Panc1 (cell line): ENCODE measurements at places on chromosomes 6 and 20.
A peak's percentile ranks its signal among the peaks of the same experiment; 100 is the strongest.

DNA sequence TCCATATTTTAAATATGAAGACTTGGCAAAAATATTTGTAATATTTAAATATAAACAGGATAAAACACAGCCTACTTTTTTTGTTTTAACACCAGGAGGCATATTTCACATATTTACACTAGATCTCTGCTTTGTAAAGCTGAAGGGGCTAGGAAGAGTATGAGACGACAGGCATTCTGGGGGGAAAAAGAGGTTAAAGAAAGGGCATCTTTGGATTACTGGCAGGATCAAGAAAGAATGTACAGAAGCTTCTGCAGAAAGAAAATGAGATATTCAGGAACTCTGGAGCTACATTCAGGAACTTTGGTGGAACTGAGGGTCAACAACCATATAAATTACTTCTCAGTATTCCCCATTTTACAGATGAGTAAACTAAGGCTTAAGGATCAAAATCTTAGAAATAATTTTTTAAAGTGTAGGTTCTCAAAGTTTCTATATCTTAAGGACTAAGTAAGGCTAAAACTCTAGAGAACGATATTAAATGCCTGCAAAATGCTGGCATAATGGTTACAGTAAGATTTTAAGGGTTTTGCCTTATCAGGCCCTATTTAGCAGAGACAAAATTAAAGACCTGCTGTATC lies 156.5 kb downstream of the CDK19 start:
- no peak for DNase-seq

- no peak for DNase-seq
Measured at GRCh38 chr20:2468581-2469407, 1.8 kb downstream of the SNRPB start.

GRCh38 chr6:154210678-154211077 lies 145.9 kb downstream of the IPCEF1 start:
- no peak for DNase-seq

DNA sequence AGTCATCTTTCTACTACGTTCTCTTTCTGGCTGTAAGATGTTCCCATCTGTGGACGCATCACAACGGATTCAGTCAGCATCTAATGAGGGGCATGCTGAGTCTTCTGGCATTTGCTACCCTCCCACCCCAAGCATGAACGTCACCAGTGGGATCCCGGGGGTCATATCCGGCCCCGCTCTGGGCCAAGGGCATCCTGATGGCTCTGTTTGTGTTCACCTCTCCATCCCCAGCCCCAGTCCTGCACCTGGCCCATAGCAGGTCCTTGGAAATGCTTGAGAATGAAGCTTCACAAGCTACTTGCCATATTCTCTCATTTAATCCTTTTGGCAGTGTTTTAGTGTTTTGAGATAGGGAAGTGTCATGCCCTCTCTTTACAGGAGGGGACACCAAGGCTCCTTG lies 14.9 kb downstream of the APCDD1L start:
- DNase-seq = no peak

GRCh38 chr6:110710115-110710514 lies 105.2 kb downstream of the CDK19 start:
- DNase-seq = no peak

DNA sequence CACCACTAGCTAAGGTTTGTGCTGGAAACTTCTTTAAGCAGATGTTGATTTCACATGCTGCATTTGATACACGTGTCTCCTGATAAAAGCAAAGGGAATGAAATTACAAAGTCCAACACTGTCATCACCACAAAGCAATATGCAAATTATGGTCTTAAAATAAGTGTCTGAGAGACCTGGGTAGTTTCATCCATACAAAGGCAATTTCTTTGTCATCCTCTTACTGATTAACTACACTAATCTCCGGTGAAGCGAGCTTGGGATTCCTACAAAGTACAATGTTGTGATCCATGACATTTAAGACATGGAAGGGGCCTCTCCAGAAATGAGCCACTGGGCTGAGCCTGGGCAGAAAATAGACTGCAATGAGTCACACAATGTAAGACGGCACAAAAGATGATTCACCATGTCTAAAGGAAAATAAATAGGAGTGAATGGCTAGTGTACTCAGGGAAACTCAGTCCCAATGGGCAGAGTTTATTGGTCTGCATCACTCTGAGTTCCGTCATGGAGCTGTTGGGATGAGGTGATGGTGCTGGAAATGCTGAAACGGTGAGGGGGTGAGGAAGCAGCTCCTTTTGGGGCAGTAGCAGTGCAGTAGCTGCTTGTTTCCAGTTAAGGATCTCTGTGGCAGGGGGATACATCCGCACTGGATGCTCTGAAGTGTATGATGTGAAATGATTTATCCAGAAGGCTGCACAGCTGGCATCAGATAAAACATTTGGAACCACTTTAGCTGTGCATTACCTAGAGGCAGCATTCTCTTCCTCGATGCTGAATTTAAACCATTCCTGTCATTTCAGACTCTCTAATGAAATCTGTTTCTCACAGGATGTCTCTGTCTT lies 103.3 kb downstream of the IBTK start:
- DNase-seq = peak; percentile 82

DNA sequence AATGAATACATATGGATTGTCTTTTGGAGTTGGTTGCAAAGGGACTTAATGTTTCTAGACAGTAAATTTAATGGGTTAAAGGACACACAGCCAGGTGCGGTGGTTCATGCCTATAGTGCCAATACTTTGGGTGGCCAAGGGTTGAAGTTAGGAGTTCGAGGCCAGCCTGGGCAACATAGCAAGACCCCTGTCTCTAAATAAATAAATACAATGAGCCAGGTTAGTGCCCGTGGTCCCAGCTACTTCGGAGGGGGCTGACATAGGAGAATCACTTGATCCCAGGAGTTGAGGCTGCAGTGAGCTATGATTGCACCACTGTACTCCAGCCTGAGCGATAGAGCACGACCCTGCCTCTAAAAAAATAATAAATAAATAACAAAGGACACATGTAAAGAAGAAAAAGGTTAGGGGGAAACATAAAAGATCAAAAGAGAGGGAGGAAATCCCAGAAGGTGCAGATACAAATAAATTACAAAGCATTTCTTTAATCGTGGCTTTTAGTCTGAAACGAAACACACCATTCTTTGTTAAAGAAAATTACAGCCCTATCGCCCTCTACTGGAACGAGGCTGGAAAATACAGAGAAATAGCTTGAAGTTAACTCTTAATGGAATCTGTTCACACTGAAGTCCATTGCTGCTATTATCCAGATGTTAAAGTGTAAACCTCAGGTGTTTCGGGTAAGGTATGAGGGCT lies 42.6 kb upstream of the SCML4 start:
- no peak for DNase-seq

GRCh38 chr6:34595332-34596184 lies 39.4 kb upstream of the SPDEF start:
- DNase-seq = no peak

- no peak for DNase-seq
Measured at GRCh38 chr20:63522981-63523611, 2.5 kb downstream of the PPDPF start.

DNA sequence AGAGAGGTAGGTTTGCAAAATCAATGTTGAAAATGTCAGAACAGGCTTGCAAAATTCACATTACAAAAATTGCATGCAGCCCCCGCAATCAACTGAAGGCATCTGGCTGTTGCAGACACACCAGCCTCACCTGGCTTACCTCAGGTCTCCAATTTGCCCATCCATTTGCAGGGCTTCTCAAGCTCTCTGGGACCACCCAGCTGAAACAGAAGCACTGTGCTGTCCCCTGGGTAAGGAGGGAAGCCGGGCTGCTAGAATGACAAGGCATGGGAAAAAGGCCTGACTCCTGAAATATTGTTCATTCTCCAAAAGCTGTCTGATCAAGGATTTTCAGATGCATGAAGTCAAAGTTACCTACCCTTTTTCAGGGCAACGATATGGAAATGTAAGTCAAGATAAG lies 52.6 kb upstream of the CD93 start:
- DNase-seq = no peak

GRCh38 chr20:35277127-35277526 lies 795 bp downstream of the MMP24OS start:
- no peak for DNase-seq

GRCh38 chr6:164085091-164086075 lies 670.9 kb downstream of the QKI start:
- no peak for DNase-seq

DNA sequence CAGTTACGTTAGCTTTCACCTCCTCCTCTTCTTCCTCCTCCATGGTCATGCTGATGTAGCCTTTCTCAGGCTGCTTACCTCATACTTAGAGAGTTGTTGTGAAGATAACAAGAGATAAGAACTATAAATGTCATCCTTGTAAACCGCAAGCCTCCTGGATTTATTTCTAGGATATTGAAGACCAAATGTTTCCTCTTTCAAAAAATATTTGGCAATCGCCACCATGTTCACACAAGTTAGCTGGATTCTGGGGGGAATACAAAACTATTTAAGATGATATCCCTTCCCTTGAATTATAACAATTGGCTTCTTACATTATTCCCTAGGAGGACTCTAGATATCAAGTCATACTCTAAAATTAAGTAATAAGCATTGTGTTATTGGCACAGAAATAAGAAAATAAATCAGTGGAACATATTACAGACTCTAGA lies 99.8 kb upstream of the PLEKHG1 start:
- no peak for DNase-seq

- DNase-seq = no peak
Measured at GRCh38 chr20:53013847-53014246, 41.7 kb downstream of the TSHZ2 start.

DNA sequence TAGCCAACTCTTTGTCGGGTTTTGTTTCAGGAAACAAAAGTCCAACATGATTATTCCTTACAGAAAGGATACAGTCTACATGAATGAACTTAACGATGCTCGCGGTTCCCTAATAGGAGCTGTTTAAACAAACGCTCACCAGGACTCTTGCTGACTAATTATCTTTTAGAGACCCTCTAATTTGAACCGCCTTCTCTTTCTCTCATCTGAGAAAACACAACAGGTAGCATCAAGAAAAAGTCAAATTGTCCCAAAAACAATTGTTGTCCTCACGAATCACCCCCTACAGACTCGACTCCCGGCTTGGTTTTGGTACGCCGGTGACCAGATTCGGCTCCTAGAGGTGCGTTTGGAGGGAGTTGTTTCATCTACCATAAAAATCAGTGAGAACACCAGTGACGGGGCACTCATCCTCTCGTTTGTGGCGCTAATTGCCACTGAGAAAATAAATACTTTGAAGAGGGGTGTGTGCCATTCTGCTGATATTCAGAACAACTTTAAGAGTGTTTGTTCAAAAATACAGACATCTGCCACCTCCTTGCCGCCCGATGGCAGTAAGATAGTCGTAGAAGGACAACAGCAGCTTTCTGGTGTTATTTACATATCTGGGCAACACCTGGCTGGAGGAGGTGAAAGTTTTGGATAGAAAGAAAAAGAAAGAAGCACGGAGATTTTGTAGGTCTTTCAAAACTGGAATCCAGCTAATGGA lies 1.1 kb upstream of the SIM1 start:
- DNase-seq = no peak

GRCh38 chr6:76124018-76124417 lies 51.6 kb upstream of the IMPG1 start:
- no peak for DNase-seq

DNA sequence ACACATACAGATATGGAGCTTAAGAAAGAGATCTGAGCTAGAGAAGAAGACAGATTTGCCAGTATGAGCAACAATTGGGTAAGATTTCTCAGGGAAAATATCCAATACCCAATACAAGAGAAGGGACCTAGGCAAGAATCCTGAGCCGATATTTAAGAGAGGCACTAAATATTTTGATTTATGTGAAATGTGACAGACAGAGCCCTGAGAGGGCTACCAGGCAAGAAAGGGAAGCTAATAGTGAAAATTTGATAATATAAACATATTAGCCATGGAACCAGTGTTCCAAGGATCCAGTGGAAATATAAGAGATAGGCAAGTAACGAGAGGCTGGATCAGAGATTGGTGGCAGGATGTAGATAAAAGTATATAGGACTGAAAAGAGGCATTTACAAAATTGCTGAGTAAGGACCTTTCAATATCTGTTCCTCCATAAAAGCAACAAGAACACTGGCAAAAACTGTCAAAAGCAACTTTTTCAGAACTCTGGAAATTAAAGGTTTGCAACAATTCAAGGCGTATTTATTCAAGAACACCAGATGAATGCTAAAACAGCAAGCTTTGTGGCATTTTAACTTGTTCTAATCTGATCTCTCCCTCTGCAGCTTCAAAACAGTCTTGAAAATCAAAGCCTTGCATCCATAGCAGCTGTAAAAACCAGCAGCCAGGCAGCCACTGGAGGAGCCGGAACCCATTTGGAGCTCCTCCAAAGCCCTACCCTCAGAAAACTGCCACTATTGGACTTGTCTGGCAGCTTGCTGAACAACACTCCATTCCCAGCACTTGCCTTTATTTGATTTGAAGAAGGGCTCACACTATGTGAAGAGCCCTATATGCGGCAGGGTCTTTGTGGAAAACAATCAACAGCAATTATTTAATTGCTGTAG lies 58.8 kb downstream of the REV3L start:
- no peak for DNase-seq

DNA sequence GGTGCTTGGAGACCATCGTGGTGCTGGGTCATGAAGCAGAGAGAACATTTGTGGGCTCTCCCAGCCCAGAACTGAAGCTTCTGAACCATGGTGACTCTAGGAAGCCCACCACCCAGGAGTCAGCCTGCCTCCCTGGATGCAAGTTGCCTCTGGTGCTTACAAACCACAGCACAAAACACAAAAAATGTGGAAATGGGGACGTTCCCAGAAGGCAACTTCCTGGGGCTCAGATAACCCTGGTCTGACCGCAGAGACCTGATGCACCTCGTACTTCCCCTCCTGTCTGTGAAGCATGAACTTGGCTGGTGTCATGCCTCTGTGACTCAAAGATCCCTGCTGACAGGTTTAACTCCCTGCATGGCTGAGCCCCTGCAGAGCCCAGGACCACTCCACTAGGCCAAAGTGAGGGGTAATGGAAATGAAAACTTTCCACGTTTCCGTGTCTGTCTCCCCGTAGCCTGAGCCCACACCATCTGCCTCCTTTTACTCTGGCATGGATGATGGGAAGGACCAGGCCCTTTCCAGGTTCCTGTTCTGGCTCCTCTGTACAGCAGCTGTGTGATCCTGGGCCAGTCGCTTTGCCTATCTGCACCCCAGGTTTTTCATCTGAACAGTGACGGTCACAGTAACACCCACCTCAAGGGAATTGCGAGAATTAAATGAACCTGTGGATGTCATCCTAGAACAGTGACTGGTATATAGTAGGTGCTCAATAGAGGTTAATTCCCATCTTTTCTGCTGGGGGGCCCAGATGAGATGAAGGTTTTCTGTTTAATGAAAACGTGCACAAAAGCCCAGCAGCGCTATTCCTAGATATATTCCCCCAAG lies 57.7 kb downstream of the PPP1R16B start:
- DNase-seq = no peak

GRCh38 chr20:14729390-14729789 lies 392.0 kb upstream of the FLRT3 start:
- DNase-seq = no peak

DNA sequence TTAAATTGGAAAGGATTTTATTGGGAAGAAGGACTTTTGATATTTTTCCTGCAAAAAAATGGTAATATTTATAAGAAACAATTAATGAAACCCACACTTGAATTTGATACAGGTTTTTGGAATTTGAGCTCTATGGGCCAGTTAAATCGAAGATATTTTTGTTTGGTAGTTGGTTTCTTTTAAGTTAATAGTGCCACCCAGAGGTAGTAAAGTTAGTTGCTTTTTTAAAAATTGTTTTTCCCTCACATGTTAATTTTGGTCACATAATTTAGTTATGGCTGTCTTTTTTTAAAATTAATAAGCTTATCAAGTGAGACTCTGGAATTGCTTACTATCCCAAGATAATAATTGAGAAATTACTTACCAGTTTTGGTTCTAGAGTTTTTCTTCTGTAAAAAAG lies 7.1 kb downstream of the PRIM2 start:
- no peak for DNase-seq
